ENCODE measurements at places on chromosomes 7 and 10.

DNA sequence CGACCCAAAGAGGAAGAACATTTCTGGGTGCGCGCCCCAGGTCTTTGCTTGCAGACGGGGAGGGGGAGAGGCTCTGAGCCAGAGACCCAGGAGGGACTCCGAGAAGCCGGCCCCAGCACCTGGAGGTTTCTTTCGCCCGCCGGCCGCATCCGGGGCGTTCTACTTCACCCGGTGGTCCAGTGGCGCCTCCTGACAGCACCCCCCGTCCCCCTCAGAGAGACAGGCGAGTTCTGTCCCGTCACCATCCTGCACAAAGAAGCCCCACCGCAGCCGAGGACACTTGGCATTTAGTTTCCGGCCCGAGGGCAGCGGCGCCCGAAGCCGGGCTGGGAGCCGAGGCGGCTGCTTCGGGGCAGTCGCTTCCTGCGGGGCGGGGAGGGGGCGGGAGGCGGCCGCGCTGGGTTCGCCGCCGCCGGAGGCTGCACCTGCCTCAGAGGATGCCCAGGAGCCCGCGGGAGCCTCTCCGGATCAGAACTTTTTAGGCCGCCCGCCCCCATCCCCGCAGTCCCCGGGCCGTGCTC is at the start of gene TMEM178B:
Gene TMEM178B (plus strand): TSS at position 424 of the 521 bp plus-strand sequence.
- DNase-seq, result no peak

- peak; percentile 35 for DNase-seq
Observed at GRCh38 chr10:76287856-76288255, 856.4 kb downstream of the LRMDA start.

DNA sequence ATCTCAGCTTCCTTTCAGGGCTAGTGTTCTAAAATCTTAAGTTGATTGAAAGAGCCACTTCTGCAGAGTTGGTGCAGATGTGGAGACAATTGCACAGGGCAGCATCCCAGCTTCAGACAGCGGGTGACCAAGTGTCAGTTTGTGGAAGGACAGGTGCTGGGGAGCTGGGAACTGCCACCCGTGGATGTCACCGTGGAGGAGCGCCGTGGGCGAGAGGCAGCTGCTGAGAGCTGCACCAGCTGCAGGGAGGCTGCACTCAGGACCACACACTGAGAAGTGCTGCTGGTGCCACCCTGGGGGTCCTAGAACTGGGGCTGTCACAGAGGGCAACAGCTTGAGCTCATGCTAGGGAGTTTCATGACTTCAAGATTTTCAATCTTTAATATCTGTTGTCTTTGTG is 543.0 kb upstream of the FZD8 start:
- no peak for DNase-seq

DNA sequence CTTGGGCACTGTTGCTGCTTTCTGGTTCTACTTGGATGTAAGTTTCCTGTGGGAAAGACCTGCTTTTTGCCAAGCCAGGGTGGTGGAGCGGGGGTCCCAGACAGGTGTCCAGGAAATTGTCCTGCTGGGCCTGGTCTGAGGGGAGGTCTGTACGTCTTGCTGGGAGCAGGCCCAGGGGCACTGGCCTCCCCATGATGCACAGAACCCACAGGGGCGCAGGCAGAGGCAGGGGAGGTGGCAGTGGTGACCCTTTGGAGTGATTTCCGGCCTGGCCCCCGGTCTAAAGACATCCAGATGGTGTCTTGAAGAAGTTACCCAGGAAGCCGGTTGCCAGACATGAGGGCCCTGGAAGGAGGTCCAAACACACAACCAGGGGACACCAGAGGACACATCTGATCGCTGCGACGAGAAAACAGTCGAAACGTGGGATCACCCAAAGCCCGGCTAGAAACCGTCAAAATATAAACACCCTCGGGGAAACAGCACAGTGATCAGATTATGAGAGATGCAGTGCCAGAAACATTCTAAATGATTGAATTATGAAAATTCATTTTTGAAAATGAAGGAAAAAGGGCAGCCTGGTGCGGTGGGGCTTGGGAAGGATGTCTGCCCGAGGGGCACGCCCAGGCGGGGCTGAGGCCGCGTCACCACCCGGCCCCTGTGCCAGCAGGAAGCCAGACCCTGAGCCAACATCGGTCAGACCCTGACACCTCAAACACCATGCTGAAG is 59.6 kb downstream of the TMEM270 start:
- DNase-seq, result no peak

GRCh38 chr10:14001298-14002040 is 329.3 kb downstream of the FRMD4A start:
- DNase-seq, result no peak

DNA sequence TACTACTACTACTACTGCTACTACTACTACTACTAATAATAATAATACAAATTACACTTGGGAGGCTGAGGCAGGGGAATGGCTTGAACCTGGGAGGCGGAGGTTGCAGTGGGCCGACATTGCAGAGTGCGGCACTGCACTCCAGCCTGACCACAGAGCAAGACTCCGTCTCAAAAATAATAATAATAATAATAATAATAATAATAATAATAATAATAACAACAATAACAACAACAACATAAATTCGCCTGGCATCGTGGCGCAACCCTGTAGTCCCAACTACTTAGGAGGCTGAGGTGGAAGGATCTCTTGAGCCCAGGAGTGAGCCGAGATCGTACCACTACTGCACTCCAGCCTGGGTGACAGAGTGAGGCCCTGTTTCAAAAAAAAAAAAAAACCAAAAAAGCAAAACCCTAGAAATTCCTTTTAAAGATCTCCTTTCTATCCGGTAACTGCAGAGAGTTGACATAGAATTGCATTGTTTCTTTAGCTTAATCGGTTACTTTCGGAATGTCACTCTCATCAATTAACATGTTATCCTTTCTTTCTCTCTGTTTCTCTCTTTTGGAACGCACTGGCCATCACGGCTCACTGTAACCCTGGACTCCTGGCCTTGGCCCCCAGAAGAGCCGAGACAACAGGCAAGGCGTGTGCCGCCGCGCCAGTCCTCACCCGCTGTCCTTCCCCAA is 972 bp downstream of the PHYH start:
- no peak for DNase-seq

GRCh38 chr10:47176206-47176902 is 123.6 kb upstream of the GDF10 start:
- DNase-seq, result no peak

DNA sequence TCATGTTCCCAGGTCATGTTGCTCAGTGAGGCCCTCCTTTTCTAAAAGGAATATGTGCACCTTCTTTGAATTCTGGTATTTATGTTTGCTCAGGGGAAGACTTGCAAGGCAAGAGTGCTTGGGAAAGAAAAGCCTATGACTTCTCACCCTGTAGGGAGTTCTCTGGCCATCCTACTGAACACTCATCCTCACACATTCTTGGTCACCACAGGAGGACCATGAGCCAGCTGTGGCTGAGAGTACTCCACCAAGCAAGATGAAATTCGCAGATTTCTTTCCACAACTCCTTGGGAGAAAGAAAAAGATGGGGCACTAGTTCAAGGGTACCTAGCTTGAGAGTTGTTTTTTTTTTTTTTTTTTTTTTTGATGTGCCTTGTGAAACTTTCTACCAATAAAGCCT is 179.6 kb downstream of the FZD1 start:
- DNase-seq, result no peak

GRCh38 chr10:98433881-98434732 is 12.6 kb downstream of the HPS1 start:
- no peak for DNase-seq

- no peak for DNase-seq
Observed at GRCh38 chr10:76491216-76491615, 1059.8 kb downstream of the LRMDA start.

DNA sequence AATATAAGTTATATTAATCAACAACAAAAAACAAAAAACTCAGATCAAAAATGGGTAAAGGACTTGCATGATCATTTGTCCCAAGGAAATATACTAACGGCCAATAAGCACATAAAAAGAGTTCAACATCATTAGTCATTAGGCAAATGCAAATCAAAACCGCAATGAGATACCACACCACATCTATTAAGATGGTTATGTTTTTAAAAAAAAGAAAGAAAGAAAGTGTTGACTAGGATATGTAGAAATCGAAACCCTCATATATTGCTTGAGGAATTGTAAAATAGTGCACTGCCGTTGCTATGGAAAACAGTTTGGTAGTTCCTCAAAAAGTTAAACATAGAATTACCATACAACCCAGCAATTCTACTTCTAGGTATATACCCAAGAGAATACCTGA is 39.4 kb upstream of the CTNNA3 start:
- no peak for DNase-seq

GRCh38 chr7:154844499-154844898 is 158.4 kb downstream of the PAXIP1 start:
- DNase-seq, result no peak

DNA sequence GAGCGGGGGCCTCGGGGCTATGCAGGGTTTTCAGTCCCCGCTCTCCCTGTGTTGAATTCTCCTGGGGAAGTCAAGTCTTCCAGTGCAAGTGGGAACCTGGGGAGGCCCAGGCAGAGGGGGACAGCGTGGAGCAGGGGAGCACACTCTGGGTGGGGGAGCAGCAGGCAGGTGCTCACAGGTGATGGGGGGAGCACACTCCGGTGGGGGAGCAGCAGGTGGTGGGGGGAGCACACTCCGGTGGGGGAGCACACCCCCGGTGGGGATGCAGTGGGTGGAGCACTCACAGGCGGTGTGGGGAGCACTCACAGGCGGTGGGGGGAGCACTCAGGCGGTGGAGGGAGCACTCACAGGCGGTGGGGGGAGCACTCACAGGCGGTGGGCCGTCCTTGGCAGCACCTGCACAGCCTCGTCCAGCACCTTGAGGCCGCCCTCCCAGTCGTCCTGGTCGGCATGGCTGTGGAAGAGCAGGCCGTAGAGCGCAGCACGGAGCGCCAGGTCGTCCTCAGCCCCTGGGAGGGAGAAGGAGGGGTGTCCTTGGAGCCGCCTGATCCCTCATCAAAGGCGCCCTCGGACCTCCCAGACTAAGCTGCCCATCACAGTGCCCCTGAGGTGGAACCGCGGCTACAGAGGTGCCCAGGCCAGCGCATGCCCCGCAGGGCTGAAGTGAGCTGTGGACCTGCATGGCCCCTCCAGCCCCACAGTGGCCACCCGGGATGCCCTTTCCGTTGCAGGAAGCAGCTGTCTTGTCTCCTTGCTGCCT is 56.7 kb downstream of the CFAP46 start:
- DNase-seq, result no peak

GRCh38 chr10:121655254-121656144 is 57.3 kb upstream of the FGFR2 start:
- no peak for DNase-seq

- DNase-seq, result no peak
Observed at GRCh38 chr7:26447116-26447515, 155.5 kb downstream of the SNX10 start.

DNA sequence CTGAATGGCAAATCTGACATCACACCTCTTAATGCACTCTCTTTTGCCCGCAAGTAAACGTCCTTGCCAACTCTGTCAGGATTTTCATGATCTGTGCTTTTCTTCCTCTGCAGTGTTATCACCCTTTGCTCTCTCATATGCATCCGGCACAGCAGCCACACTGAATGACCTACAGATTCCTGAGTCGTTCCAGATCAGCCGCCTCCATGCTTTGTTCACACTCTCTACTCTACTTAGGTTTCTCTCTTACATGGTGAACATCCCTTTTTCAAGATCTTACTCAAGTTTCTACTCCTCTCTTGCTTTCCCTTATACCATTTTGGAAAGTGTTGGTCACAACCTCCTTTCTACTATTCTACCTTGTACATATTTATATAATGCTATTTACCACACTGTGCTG is 127.7 kb upstream of the AOAH start:
- no peak for DNase-seq
